ENCODE measurements at places on chromosomes 1 and 21. TPM values are rescaled to one million over a fixed set of nuclear protein-coding genes. Genes with fewer than 3 reads are reported as not detected.

SOAT1 gene
- 8.6 TPM for total RNA-seq

CFHR2 gene
- total RNA-seq = not detected

SLAMF6 gene
- not detected for total RNA-seq

SAMD11 gene
- 5.8 TPM for total RNA-seq
